ENCODE measurements at places on chromosomes 5 and 9.

DNA sequence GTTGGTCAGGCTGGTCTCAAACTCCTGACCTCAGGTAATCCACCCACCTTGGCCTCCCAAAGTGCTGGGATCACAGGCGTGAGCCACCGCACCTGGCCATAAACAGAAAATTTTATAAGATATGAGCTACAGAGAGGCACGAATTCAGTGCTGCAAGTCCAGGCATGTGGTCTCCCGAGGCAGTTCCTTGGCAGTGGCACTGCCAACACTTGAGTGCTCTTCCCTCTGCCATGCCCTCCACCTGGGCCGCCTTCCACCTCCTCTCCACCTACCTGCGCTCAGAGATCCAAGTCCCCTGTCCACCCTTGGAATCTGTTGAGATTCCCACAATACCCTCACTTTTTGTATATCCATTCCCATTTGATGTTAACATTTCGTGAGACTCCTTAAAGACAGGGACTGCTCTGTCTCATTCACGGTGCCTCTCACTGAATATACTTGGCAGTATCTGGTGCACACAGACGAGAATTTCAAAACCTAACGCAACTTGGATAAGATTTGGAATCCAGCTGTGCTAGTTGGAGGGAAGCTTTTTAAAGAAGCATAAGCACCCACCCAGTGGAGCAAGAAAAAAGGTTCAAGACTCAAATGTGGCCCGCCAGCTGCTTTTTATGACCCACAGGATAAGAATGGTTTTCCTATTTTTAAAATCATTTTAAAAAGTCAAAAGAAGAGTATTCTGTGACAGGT, 68.3 kb downstream of the DCP2 start:
- no peak for DNase-seq

GRCh38 chr5:93044859-93045666, 536.0 kb downstream of the NR2F1-AS1 start:
- DNase-seq = no peak

GRCh38 chr9:130026583-130027340, 16.2 kb downstream of the FNBP1 start:
- no peak for DNase-seq

DNA sequence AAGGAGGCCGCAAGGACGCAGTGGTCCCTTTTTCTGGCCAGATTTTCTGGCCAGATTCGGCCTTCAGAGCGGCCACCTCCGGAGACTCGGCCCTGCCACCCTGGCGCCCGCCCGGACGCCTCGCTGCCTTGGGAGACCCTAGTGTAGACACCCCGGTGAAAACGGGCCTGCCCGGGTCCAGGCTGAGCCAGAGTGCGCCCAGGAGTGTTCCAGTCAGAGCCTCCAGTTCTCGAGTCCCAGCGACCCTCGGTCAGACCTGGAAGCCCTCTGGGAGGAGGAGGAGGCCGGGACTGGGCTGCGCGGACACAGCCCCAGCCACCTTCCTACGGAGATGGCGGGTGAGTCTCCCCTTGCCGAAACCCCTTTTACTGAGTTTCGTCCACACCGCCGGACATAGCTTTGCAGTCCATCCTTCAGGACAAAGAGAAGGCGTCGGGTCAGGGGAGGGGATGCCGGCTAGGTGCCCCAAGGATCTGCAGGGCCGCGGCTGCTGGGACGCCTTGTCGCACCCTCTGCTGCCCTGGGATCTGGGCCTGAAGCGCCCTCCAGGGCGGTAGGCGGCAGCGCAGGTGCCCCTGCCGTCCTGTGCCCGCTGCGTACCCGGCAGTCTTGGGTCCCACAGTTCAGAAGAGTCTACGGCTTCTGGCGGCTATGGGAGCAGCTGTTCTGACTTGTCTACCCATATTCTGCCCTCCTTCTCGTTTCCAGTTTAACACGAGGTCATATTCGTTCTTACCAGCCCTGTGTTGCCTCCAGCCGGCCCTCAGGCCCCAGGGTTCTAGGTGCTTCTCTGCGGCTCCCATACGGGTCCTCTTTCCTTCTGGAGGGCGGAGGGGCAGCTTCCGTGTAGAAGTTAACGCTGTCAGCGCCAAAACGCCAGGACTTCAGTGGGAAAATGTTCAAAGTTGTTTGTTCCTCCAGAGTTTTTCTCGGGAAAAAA, 1771.7 kb upstream of the CDH9 start:
- no peak for DNase-seq

- no peak for DNase-seq
These were observed 207.6 kb downstream of the HSPA4 start for GRCh38 chr5:133259199-133259997.

- DNase-seq = no peak
These were observed 287.8 kb upstream of the RASA1 start for GRCh38 chr5:86979811-86980411.

GRCh38 chr5:123916345-123917121, 404.6 kb downstream of the CSNK1G3 start:
- DNase-seq = no peak

GRCh38 chr5:2946315-2946714, 194.8 kb upstream of the IRX2 start:
- no peak for DNase-seq

DNA sequence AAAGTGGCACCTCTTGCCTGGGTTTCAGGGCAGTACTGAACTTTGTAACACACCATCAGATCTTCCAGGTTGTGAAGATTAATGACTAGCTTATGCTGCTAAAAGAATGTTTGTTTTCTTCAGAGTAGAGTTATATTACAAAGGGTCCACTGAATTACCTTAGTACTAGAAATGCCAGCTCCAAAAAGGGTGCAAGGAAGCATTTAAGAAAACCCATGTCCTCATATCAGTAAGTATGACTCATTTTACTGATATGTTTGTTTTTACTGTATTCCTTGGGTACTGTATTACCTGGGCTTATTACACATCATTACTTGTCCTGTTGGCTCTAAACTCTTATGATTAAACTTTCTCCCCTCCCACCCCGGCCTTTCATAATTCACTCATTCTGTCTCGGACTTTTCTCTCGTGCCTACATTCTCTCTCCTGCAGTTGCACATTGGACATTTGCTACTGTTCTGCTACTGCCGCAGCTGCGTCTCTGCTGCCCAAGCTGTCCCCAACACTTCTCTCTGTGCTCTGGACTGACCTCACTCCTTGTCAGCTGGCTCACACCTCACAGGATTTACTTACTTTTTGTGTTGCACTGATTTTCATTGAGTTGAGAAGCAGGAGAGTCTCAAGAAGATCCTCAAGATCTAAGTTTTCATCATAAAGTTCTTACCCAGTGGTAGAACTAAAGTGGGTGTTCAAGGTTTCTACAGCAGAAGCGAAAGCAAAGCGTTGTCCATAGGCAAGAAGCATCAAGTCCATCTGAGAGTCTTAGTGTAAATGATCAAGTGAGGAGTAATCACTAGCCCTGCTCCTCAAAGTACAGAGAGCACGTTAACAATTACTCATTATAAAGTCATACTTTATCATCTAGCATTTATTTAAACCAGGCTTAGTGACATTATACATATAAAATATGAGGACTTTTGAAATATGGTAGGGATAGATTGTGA, 53.2 kb upstream of the C9orf72 start:
- DNase-seq = no peak

DNA sequence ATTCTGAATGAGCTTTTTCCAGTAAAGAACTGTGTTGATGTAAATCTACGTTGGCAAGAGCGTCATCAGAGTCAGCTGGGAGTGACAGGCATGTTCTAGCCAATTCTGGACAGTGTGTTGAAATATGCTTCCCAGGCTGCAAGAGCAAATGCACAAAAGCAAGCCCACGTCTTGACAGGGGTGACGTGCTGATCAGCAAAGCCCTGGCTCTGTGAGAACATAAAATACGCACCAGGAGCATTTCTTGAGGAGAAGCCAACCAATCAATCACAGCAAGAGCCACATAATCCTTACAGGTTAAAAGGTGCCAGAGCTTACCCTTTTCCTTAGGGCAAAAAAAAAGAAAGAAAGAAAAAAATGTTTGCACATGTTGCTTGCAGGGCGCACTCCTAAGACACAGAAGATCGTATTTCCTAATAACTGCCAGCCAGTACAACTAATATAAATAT, 148.1 kb downstream of the PDE4D start:
- DNase-seq = no peak

DNA sequence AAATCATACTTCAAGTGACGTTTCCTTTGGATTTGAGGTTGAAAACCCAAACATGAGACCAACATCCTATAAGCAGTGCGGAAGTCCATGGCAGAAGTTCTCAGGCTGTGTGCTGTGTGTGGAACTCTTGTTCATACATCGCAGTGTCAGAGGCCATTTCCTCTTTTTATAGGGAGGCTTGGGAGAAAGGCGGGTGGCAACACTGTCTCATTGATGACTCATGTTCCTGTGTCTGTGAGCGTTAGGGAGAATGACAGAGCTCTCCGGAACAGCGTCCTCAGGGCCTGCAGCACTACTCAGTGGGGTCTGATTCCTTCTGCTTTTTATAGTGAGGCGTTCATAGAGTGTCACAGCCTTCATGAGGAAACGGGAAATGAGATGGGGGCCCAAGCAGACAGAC, 98.8 kb upstream of the BASP1 start:
- DNase-seq = no peak

DNA sequence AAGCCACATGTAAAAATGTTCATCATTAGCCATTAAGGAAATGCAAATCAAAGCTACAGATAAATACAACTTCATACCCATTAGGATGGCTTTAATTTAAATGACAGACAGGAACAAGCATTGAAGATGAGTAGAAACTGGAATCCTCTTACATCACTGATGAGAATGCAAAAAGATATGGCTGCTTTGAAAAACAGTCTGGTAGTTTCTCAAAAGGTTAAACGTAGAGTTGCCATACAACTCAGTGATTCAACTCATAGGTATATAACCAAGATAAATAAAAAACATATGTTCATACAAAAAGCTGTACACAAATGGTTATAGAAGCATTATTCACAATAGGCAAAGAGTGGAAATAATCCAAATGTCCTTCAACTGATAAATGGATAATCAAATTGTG, 228.8 kb upstream of the ZNF462 start:
- DNase-seq = no peak
